ENCODE measurements at places on chromosomes 1 and 21.

DNA sequence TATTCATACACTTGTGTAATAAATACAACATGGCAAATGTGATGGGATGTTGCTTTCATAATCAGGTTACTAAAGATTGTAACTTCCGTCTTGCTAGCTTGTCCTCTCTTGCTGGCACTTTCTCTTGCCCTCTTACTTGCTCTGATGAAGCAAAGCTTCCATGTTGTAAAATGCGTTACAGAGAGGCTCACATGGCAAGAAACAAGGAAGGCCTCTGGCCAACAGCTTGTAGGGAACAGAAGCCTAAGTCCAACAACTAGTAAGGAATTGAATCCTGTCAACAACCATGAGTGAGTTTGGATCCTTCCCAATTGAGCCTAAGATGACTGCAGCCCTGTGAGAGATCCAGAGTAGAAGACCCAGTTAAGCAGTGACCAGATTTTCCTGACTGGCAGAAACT lies 15.4 kb downstream of the TMED5 start:
- DNase-seq, result no peak

DNA sequence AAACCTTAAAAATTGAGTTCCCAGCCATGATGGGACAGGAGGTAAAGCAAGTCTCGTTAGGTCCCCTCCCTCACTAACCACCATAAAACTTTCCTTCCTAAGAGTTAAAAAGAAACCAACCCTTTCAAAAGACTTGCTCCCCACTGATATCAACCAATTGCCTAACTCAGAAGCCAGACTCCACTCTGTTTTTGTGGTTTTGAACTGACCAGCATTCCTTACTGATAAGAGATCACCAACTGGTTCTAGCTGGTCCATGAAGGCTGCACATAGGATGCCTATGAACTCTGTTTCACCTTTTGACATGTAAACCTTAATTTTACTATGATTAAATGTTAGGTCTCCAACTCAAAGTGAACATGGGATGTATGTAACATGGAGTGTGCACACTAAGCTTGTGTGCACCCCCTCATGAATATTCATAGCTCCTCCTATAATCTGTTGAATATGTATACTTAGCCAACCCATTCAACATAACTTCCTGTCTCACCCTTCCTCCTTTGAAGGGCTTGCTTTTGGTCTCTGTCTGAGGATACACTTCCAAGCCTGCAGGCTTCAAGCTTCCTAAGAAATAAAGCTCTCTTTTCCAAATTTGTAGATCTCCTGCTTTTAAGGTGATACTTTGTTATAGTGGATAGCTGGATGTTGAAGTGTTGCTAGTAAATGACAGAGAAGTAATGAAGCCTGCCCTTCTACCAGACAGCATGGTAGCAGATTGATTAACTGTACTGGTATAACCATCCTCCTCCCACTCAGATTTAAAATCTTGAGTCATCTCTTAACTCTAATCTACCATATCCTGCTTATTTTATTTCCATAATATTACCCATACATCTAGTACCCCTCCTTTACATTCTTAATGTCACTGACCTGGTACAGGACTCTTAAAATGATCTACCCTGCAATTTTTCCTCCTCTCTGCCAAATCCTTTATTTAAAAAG lies 95.6 kb downstream of the ZNF644 start:
- DNase-seq, result no peak

GRCh38 chr1:165383599-165384405 lies 27.3 kb upstream of the LMX1A start:
- DNase-seq, result no peak

- DNase-seq, result no peak
Observed at GRCh38 chr1:214329470-214330220, 48.7 kb downstream of the SMYD2 start.

- no peak for DNase-seq
Observed at GRCh38 chr1:230061801-230062200, 5.2 kb upstream of the GALNT2 start.

GRCh38 chr1:156281281-156281680 lies 1.3 kb downstream of the SMG5 start:
- DNase-seq, result no peak

DNA sequence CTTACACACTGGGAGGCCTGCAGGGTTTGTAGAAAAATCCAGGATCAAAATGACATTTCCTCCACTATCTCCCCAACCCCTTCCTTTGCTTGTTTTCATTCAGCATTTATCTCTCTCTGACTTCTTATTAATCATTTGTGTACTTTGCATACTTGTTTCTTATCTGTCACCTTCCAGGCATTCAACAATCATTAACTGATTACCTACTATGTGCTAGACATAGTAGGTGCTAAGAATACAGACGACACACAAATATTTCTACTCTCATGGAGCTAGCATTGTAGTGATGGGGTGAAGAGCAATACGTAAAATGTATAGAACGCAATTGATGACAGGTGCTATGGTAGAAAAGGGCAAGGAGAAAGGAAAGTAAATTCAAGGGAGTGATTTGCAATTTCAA lies 20.9 kb downstream of the TRABD2B start:
- DNase-seq, result no peak

- no peak for DNase-seq
Observed at GRCh38 chr1:220726634-220727033, 21.5 kb upstream of the MTARC2 start.

DNA sequence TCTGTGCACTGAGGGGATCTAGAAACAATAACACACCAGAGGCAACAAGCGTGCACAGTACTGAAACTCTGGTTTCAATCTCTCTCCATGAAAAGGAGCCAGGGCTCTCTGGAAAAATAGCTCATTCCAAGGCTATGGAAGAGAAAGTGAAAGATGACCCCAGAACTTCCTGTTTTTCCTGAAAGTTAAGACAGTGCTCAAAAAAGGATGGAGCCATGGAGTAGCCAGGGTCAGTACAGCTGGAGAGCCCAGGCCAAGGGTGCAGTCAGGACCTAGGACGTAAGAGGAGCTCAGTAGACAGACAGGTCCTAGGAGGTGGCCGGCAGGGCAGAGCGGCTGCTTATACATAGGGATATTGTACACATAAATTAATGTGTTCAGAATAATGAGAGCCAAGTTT lies 19.1 kb downstream of the NOL9 start:
- no peak for DNase-seq

GRCh38 chr1:151344291-151344690 lies 2.8 kb downstream of the RFX5 start:
- DNase-seq, result no peak

- no peak for DNase-seq
Observed at GRCh38 chr1:194068446-194069167, 882.2 kb upstream of the B3GALT2 start.

DNA sequence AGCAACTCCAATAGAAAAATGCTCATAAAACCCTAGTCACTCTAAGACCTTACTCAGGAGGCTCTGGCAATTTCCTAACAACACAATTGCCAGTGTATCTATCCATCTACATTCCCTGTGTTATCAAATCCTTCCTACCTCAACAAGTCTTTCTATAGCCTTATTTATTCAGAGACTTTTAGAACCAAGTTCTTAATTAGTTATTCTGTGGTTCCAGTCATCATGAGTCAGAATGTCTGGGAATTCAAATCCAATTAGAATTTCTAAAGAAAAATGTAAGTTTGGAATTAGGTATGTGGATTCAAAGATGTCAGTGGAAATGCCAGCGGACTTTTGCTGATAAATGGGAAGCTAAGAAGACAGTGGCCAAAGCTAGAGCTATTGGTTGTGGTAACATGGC lies 302.6 kb upstream of the C1orf87 start:
- DNase-seq, result no peak

- DNase-seq, result no peak
Observed at GRCh38 chr21:35849144-35849543, 211.2 kb downstream of the SETD4 start.

- DNase-seq, result no peak
Observed at GRCh38 chr1:41713141-41713540, 205.6 kb downstream of the HIVEP3 start.

GRCh38 chr1:78177708-78178270 lies 132.0 kb downstream of the GIPC2 start:
- DNase-seq, result no peak

DNA sequence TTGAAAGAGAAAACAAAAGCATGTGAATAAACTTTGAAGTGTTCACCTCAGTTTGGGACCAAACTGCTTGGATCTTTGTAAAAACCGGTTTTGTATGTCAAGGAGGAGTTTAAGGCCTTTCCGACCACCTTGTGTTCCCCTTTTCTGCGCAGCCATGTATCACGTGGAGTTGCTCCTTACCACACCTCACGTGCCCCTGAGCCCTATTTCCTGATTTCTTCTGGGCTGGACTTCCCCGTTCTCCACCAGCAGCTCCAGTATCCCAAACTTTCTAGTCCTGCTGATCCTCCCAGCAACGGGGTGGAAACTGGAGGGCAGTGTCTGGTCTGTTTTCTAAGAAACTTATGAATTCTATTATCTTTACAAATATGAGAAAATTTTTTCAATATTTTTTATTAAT lies 1.6 kb upstream of the SH3D21 start:
- no peak for DNase-seq

DNA sequence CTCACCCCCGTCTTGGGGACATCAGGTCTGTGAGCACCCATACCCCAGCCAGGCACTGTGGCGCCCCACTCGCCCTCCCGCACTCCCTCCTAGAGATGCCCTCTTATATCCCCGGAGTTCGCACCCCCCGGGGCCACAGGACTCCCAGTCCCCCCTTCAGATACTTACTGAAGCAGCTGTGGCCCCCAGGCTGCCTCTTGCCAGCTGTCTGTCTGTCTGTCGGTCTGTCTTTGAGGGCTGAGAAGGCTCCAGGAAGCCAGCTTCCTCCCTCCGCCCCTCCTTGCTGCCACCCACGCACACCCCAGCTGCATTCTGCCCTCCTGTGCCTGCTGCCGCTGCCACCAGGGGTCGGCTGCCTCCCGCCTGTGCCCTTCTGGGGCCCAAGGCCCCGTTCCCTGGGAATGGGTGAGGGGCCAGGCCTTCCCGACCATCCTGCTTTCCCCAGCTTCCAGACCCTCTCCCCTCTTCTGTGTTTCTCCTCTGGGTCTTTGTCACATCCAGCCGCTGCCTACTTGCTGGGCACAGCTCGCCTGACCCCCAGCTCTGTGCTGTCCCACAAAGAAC lies at the start of gene PTPN7:
Gene PTPN7, minus strand, starts transcription at position 226 of the 564 bp plus-strand sequence. CDS start 1,200 bp downstream, outside the sequence.
- no peak for DNase-seq

DNA sequence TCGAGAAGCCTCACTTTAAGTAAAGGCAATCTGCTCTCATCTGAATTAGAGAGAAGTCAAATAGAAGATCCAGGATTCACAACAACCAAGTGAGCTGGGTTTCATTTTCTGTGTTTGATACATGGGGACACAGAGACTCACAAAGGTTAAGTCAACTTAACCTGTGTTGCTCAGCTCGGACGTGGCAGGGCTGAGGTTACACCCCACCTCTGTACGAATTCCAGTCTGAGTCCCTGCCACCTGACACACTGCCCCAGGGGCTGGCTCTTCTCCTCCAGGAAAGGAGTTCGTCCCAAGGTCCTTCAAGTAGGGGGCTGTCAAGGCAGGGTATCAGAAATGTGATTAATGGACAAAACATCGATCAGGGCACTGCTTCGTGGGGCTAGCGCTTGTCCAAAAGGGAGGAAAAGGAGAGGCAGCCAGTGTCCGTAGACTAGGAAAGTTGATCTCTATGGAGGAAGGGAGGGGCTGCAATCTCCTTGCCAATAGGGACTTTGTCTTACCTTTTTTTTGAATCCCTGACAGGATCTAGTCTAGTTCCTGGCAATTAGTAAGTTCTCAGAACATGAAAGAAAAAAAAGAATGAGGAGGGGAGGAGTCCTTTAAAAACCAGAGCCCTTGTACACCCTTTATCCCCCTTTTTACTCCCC lies 116.4 kb downstream of the CNIH3 start:
- no peak for DNase-seq

DNA sequence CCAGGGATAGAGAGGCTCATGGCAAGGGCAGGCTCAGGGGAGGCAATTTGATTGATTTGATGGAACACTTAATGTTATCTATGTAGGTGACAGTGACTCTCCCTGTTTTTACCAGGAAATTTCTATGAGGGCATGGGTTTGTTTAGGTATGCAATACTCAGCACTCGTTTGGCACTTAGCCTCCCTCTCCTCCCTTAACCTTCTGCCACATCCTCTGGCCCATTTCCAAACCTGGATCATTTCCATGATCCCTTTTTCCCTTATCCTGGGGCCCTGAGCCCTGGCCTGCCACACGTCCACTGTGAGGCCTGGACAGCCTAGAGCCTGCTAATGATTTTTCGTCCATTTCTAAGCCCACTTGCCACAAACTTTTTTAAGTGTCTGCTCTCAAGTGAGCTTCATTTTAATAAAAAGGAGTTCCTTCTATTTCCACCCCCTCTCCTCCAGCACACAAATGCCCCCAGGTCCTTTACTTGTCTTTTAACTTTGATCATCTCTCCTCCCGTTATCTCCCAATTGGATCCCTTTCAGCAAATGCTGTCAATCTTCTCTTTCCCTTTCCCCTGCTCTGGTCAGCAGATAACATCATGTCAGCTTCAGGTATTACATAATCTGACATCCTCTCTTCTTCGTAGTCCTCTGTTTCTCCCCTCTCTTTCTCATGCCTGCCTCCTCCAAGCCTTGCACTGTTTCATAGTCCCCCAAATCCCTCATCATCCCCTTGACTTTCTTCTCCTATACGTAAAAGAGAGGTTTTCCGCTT lies 37.8 kb upstream of the GADD45A start:
- no peak for DNase-seq

DNA sequence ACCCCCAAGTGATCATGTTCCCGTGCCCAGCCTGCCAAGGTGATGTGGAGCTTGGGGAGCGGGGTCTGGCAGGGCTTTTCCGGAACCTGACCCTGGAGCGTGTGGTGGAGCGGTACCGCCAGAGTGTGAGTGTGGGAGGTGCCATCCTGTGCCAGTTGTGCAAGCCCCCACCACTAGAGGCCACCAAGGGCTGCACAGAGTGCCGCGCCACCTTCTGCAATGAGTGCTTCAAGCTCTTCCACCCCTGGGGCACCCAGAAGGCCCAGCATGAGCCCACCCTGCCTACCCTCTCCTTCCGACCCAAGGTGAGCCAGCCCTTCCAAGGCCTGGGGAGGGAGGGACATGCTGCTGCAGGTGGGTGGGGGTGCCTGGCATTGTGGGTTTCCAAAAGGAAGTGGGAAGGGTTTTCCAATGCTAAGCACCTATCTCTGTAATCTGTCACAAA lies 2.3 kb downstream of the TRIM46 start:
- peak; percentile 79 for DNase-seq

- DNase-seq, result no peak
Observed at GRCh38 chr1:234972411-234973191, 156.0 kb downstream of the TOMM20 start.

GRCh38 chr21:33080776-33081175 lies 10.8 kb downstream of the OLIG1 start:
- DNase-seq, result no peak

DNA sequence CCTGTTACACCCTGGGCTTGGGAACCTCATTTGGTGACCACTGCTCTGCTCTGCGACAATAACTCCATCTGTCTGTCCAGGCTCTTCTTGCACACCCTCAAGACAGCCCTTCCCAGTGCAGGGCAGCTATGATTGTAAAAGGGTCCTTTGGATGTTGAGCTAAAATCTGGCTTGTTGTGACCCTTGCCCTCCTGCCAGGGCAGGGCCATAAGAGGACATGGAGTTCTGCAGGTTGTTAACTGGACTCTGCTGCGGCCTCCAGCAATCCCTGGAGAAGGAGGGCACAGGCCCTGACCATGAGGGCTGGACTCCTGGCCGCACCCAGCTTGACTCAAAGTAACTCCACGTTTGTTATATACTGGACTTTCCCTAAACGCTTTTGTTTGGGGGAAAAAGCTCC lies 41.2 kb downstream of the DHCR24 start:
- no peak for DNase-seq
